ENCODE measurements at places on chromosomes 3 and 15. TPM values are rescaled to one million over a fixed set of nuclear protein-coding genes. Genes with fewer than 3 reads are reported as not detected.

CCRL2 gene
- 3.7 TPM for total RNA-seq

EBLN2 gene
- 12.9 TPM for total RNA-seq

NTRK3 gene
- 14.7 TPM for total RNA-seq

SERPINI2 gene
- 2.2 TPM for total RNA-seq

CHRNA5 gene
- total RNA-seq: 2.1 TPM

RTP1 gene
- 1.0 TPM for total RNA-seq

SLC9C1 gene
- total RNA-seq: 3.2 TPM

SV2B gene
- 4.5 TPM for total RNA-seq

CHRM5 gene
- total RNA-seq: not detected

TXNRD3 gene
- total RNA-seq: 14.6 TPM

CATSPER2 gene
- total RNA-seq: 0.51 TPM

WDR53 gene
- 6.2 TPM for total RNA-seq

MORC1 gene
- not detected for total RNA-seq

LRRC49 gene
- total RNA-seq: 18.5 TPM

MAGEF1 gene
- 53.3 TPM for total RNA-seq

SLCO2A1 gene
- total RNA-seq: 1.5 TPM

BHLHE40 gene
- total RNA-seq: 77.1 TPM

GHSR gene
- total RNA-seq: not detected

TGM4 gene
- total RNA-seq: not detected

CCR8 gene
- total RNA-seq: 1.1 TPM

CTXN2 gene
- total RNA-seq: not detected

CORO2B gene
- total RNA-seq: 2.3 TPM

ADGRG7 gene
- not detected for total RNA-seq

ASB14 gene
- 3.4 TPM for total RNA-seq

ENTPD3 gene
- total RNA-seq: 3.0 TPM

ARL6IP5 gene
- total RNA-seq: 115 TPM

MFSD1 gene
- 63.0 TPM for total RNA-seq

RETNLB gene
- not detected for total RNA-seq

LEKR1 gene
- total RNA-seq: 0.51 TPM

TTC23 gene
- 43.1 TPM for total RNA-seq

ADAMTS9 gene
- total RNA-seq: 165 TPM

LMAN1L gene
- not detected for total RNA-seq

Data from tongue (tissue), 3 donors.